ENCODE measurements at places on chromosomes 3 and 15.

- DNase-seq = no peak
These were observed 809.2 kb downstream of the NAALADL2 start for GRCh38 chr3:175668300-175668699.

DNA sequence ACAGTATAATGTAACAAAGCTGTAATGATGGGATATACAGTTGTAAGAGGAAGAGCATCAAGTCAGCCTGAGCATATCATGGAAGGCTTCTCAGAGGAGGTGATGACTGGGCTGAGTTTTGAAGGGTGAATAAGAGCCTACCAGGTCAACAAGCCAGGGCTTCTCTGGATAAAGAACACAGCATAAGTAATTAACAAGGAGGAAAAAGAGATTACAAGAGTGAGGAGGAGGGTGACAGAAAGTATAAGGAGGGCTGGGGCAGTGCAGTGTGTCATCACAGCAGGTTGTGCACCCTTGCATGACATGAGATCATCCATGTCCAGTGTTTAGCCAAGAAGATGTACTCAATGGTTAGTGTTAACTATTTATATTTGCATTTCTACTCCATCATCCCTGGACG, 16.9 kb upstream of the SPATA12 start:
- no peak for DNase-seq

DNA sequence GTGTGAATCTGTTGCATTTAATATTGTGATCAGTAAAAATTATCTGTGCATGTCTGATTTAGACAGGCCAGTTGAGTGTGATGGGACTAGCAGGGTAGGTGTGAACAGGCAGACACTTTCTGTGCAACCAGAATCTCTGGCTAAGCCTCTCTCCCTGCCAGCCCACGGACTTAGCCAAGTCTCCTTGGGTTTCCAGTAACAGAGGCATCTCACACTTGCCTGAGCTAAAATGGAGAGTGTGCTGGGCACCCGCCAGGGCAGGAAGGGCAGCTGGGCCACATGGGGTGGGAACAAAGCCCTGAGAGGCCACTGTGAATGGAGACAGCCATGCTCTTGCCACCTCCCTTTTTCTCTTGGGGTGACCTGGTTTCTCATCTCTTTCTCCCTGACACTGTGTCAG, 12.5 kb upstream of the RPS27L start:
- DNase-seq = no peak

DNA sequence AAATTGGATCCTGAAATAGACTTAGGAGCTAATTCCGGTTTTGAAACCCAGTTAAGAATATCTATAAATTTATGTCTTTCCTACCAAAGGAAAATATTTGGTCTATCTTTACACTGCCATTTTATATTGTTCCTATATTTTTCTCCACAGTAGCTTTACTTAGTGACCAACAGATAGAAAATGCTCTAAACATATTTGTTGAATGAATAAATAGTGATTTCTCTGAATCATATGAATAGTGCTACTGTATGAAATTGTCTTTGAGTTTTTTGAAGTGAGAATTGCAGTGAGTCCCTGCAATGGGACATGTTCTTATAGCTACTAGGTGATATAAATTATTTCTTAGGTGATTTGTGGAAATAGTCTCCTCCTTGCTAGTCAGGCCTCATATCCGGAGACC, 18.5 kb upstream of the EID1 start:
- no peak for DNase-seq

- no peak for DNase-seq
These were observed 144.6 kb downstream of the ALDH1A2 start for GRCh38 chr15:57920911-57921310.

DNA sequence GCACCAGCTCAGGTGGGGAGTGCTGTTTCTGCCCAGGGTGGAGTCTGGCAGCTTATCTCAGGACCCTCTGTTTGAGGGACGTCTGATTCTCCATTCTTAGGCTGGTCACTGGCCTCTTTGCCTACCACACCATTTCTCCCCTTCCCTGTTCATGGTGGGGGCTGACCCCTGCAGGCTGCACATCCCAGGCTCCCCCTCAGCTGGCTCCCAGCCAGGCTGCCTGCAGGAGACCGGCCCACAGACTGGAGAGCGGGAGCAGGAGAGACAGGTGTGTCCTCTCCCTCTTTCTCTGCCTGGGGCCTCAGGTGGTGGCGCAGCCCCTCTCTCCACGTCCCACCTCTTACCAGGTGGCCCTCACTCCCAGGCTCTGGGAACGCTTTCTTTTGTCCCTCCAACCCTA, 60.8 kb downstream of the RAB11A start:
- no peak for DNase-seq

- no peak for DNase-seq
These were observed 12.9 kb upstream of the MELTF start for GRCh38 chr3:197042539-197042938.

DNA sequence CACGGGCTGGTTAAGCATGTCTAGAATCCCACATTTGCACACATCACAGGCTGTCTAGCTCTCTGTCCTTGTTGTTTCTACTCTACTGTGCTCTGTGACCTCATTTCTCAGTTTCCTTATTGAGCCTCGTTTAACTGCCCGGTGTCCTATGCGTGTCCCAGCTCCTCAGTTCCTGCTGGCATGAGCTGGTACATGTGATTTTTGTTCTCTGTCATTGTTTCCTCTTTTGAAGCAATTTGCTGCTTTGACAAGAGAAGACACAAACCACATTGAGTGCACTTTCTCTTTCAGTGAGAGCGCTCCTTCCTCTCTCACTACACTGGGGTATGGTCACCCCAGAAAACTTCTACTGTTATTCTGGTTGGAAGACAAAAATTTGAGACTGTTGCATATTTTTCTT, 563.5 kb downstream of the PDCD6IP start:
- DNase-seq = no peak

GRCh38 chr3:124846189-124846588, 41.0 kb downstream of the ITGB5 start:
- DNase-seq = no peak

- peak; percentile 36 for DNase-seq
These were observed 27.3 kb upstream of the FGD5 start for GRCh38 chr3:14791343-14791945.

GRCh38 chr15:56236197-56236596, 7.5 kb downstream of the RFX7 start:
- no peak for DNase-seq

GRCh38 chr3:50617096-50617791, at the start of gene MAPKAPK3:
MAPKAPK3 (plus strand) TSS chr3:50617151; CDS start chr3:50617566, 415 bp downstream.
- no peak for DNase-seq

GRCh38 chr3:106765342-106765741, 611.9 kb upstream of the CCDC54 start:
- DNase-seq = no peak

- no peak for DNase-seq
These were observed 51.2 kb downstream of the NEK11 start for GRCh38 chr3:131077904-131078303.

- no peak for DNase-seq
These were observed 51.4 kb downstream of the PLAAT1 start for GRCh38 chr3:193292386-193292785.

DNA sequence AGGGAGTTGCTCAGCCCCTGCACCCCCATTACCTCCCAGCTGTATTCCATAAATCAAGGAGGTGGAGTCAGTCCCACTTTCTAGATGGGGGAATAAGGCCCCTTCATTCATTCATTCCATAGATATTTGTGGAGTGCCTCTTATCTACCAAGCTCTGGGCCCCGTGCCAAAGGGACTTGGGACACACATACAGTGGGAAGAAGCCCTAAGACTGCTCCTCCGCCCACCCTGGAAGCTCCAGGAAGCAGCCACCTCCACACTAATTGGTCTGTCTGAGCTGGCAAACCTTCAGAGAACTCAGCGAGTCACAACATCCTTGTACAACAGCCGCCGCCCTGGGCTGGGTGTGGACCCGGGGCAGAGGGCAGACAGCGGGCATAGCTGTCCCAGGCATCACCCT, 6.4 kb downstream of the STRA6 start:
- no peak for DNase-seq

- DNase-seq = no peak
These were observed 4.2 kb downstream of the RHCG start for GRCh38 chr15:89492111-89492641.

GRCh38 chr3:134074001-134074789, 44.5 kb upstream of the SLCO2A1 start:
- no peak for DNase-seq

DNA sequence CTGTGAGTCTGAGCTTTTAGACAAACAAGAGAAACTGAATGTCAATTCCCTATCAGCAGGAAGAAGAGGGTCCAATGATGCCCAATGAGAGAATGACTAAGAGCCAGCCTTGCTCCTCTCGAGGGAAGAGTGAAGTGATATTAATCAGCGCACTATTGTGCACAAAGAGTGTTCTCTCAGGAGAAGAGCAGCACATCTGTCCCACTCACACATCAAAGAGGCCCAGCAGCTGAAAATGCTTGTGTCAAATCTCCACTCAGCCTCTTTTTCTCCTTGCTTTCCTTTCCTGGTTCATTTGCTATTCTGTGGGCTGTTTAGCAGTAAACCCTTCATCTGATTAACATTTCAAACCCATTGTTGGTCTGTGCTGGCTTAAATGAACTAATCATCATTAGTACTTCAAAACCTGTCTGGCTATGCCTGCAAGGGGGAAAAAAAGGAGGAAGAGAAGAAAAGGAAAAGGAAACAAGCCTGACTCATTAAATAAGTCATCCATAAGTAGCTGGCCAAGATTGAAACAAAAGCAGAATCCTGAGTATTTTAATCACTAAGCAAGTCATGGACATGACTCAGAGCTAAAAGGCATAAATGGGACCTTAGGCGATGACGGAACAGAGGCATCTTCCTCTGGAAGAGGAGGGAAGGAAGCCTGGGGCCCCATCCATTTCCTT, 912.7 kb downstream of the TUSC7 start:
- no peak for DNase-seq

DNA sequence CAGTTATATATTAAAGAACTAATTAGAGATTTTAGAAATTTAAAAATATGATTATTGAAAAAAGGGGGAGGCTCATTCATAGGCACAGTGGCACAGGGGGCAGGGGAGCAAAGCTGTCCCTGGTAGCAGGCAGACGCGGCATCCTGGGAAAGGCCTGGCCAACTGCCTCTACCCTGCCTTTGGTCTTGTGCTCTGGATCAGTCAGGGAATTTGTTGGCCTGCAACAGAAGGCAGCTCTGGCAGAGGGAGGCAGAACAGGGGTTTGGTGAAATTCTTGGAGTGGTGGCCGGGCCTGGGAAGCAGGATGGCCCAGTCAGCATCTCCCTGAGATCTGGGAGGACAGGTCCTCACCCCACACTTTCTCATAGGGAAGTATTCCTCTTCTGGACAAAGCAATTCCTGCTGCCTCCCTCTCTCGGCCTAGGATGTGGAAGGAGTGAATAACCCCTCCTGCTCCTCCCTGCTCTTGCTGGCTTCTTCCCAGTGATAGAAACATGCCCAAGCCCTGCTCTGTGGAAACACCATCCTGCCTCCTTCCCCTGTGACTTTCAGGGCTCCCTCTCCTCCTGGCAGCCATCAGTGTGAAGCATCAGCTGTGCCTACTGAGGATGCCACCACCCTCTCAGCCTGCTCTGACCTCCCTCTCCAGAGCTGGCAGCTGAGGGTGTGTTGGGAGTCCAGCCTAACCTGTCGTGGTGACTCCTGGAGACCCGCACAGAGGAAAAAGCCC, 26.9 kb downstream of the PRR20G start:
- DNase-seq = no peak

DNA sequence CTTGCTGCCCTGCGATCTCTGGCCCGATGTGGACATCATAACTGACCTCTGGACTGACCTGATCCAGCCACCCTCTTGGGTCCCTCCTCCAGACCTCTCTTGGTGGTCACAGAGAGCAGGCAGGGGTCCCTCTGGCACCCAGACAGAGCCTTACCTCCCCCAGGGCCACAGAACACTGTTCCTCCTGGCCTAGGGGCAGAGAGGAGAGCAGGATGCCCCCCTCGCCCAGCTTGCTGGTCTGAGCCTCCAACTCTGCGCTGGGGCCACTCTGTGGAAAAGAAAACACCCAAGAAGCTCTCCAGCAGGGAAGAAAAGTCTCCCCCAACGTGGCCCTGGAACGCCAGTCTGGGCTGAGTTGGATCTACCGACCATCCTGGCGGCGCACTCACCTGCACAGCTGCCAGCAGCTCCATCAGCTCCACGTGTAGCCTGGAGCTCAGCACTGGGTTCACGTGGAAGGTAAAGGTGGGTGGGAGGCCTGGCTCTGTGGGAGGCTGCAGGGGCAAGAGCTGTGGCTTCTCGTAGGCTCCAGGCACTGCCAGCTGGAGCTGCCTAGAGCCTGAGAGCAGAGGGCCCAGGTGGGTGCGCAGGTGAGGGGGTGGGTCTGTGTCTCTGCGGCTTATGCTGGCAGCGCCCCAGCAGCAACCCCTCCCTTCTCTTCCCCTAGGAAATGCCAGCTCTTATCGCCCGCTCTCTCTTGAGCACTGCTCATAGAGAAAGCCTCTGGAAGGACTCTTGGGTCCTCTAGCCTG, 6.0 kb downstream of the PLA2G4F start:
- DNase-seq = no peak

DNA sequence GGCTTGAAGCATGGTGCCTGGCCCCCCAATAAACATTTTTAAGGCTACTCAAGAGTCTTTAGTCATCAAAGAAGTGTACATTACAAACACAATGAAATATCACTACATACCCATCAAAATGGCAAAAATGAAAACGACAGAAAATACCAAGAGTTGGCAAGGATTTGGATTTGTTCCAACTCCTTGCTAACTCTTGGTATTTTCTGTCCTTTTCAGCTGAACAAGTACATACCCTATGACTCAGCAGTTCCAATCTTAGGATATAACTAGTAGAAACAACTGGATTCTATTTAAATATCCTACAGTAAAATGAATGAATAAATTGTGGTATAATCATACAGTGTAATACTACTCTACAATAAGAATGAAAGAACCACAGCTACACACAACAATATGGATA, 25.1 kb upstream of the GABPB1 start:
- no peak for DNase-seq

GRCh38 chr15:85837011-85837433, 42.3 kb upstream of the KLHL25 start:
- DNase-seq = no peak

DNA sequence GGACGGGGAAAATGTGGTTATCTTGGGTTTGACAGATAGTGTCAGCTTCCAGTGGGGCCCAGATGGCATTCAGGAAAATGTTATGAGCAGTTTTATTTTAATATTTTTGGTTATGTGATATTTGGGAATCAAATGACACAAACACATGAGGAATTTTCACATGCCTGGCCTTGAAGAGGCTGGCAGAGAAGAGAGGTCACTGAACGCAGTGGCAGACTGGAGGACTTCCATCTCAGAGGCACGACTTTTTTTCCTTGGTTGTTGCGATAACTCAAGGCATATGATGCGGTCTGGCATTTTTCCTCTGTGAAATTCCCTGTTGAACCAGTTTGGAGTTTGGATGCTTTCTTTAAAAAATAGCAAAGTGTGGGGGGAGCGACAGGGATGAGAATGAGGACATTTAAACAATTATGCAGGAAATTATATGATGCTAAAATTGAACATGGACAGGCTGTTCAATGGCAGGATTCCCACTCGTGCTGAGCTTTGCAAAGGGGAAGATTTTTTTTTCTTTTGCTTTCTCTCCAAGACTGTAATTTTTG, 36.9 kb upstream of the ARPP21 start:
- DNase-seq = no peak

GRCh38 chr3:64552160-64552559, 135.6 kb downstream of the ADAMTS9 start:
- DNase-seq = no peak

- no peak for DNase-seq
These were observed 484.3 kb downstream of the UNC13C start for GRCh38 chr15:54462511-54462913.

Measured in activated CD4-positive, alpha-beta T cell treated with anti-CD3 and anti-CD28 coated beads, Interleukin-2, amount 50 U/mL, for 4 hours (primary cell).